ENCODE measurements at places on chromosomes 6 and 20.

GRCh38 chr6:161482517-161482858 lies 208.6 kb upstream of the AGPAT4 start:
- DNase-seq: no peak

- no peak for DNase-seq
These were observed 12.3 kb downstream of the PPIL1 start for GRCh38 chr6:36862164-36862847.

DNA sequence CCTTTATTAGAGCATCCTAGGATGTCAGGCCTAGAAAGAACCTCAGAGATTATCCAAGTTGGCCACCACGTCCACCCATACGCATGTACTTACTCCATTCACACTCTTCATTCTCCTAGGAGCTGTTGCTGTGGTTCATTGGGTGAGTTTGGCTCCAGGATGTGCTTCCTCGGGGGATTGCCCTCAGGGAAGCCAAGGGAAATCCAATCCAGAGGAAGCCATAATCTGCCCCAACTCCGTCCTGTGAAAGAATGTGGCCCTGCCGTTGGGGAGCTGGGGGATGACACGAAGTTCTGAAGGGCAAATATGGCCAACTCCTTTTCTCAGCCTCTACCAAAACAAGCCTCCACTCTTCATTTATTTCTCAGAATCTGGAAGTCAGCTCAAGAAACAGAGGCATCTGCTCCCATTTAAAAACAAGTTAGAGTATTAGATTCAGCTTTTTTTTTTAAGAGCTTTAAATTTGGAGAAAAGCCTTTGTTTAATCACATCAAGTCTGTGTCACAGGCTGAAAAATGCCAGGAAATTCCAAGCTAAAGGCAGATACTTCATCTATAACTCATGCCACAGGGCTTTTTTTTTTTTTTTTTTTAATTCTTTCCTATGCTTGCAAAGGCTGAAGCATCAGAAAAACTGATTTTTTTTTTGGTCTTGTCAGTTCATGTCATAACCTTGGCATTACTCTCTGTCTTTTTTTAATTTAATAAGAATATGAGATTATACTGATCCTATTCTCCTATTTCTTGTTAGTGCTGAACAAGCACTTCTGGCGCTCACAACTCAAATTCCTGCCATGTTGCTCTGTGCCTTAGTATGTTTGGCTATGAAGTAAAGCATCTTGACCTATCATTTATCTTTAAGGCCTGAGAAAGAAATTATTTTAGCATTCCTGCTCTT lies 480.9 kb upstream of the MARCKS start:
- no peak for DNase-seq

DNA sequence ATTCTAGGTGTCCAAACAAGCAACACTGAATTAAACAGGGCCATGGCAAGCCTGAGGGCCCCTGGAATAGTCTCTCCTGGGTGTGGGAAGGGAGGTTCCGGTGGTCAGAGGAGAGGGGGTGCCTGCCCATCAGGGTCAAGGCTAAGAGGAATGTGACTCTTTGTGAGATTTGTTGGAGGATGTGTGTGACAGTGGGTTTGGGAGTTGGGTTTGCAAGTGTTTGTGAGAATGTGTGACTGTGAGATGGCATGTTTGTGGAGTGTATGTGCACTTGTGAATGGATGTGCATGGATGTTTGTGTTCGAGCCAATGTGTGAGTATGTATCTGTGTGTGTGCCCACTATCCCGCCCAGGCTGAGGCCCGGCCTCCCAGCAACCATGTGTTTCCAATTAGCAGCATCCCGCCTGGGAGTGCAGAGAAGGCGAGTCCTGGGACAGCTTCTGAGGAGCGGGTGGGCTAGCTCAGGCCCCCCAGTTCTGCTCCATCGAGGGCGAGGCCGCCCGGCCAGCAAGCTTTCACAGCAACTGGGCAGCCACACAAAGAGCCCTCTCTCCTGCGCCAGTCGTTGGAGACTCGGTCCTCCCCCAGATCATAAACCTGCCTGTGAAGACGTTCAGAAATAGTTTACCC lies 12.6 kb downstream of the FOXC1 start:
- no peak for DNase-seq

GRCh38 chr6:114471450-114471849 lies 128.6 kb upstream of the HS3ST5 start:
- no peak for DNase-seq

DNA sequence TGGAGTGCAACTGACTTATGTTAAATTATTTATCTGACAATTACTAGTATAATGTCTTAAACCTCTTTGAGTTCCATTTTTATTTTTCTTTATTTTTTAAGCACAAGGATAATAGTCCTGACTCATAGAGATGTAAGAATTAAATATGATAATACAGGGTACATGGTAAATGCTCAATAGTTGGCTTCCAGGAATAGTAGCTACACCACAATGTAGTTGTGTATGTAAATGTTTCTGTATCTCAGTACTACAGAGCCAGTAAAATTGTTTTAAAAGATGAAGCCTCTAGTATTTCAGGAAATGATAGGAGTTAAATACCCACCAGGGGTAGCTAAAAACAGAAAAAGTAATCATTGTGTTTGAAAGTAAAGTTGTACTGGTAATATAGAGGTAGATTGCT lies 487.4 kb upstream of the IRAK1BP1 start:
- no peak for DNase-seq

- DNase-seq: no peak
These were observed 34.9 kb upstream of the EXOC2 start for GRCh38 chr6:727856-728255.

DNA sequence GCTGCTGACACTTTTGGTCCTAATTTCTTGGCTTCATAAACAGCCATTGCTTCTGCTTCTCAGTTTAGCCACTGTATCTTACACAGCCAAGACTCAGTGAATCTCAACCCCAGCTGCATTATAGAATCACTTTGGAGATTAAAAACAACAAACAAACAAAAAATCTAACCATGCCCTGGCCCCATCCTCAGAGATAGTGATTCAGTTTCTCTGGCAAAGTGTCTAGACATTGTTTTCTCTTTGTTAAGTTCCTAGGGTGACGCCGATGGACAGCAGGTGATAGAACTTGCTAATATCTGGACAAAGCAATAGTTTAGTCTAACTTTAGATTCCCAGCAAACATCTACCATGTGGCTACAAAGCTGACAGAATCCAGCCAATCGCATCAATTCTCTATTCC lies 2.9 kb downstream of the ADGRF5 start:
- DNase-seq: no peak

DNA sequence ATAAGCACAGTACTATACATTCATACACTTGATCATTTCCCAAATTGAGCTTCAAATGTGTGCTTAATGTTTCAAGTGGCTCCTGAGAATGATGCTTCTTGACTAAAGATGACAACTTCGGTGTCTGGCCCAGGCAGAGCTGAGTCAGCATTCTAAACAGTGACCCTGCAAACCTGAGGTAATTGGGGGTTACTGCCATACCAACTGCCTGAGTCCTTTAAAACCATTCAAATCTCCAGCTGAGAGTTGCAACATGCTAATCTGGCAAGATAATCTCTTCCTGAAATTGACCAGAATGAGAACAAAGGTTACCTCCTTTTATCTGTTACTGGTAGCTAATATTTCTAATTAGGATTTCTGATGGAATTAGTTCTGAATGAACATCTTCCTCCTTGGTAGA lies 8.2 kb downstream of the BACH2 start:
- no peak for DNase-seq

GRCh38 chr20:25250508-25250907 lies 2.6 kb downstream of the PYGB start:
- no peak for DNase-seq
